ENCODE measurements at places on chromosomes 6 and 20.

- DNase-seq: no peak
Observed at GRCh38 chr6:106513808-106514582, 115.3 kb downstream of the RTN4IP1 start.

DNA sequence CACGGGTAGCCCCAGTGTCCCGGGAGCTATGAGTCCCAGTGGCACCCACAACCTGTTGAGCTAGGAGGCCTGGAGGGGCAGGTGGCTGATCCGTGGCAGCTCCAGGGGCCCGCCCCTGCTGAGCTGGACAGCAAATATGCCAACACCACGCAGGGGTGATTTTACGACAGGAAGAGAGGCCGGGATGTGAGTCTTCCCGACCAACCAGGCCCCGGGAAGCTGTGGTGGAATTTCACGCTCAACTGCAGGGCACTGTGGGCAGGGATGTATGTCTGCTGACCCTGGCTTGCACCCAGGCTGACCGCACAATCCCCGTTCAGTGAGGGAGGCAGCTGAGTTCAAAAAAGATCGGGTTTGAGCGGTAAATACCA is 183.9 kb downstream of the ERMARD start:
- DNase-seq: no peak

DNA sequence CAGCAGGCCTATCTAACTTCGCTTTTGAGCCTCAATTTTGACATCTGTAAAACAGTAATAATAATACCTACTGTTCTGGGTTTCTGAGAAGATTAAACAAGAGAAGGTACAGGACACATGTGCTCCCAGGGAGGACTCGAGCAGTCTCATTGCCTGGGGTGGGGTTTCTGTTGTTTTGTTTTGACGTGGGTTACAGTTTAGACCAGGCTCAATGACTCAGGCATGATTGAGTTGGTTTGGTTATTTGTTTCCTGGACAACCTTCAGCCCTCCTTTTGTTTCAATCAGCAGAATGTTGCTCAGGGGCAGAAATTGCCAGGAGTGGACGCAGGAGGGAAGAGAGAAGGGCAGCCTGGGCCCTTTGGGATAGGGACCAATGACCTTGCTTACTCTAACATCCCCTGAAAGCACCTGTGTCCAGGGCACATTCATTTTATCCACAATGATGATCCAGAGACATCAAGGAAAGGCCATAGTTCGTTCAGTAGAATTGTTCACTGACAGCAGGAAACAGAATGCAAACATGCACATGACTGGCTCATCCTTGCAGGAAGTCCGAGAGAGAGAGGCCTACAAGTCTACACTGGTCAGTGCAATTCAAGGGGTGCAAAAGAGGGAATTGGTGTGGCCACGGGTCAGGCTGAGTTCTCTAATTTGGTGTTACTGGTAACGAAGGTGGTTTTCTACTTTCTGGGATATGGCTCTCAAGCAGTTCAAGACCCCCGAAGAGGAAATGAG is 74.5 kb upstream of the MRPS10 start:
- no peak for DNase-seq

- DNase-seq: no peak
Observed at GRCh38 chr20:3277686-3278465, 38.9 kb upstream of the SLC4A11 start.

DNA sequence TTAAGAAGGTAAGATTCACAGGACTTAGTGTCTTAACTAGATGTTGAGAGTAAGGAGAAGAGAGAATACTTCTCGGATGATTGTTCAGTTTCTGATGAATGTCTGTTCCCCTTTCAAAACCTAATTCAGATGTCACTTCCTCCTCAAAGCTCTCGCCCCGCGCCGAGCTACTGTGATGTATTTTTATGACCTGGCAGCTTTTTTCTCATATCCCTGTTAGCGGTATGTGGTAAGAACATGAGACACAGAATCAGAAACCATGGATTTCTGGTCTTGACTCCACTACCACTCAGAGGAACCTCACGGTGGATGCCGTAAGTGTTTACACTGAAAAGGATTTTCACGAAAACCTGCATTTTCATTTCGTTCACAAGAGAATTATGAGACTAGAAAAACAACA is 48.4 kb downstream of the CEP43 start:
- DNase-seq: no peak

DNA sequence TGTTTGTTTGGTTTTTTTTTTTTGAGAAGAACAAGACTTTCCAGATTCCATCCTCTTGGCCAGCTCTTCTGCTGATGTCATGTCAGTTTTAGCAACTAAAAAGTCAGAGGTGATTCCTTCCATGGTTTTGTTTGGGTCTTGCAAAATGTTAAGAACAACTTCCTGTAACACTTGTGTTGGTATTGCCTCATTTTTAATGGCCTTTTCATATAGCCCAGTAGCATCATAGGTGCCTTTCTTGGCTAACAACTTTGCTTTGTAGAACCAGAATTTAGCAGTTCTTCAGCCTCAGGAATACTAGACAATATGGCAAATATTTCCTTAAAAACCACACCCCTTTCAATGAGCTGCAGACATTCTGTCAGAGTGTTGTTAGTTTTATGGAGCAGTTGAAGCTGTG is 99.5 kb upstream of the SIRPG start:
- DNase-seq: no peak

GRCh38 chr6:163536770-163537169 is 122.3 kb downstream of the QKI start:
- DNase-seq: no peak

GRCh38 chr6:26006086-26006939 is 43.7 kb downstream of the TRIM38 start:
- DNase-seq: no peak

- DNase-seq: no peak
Observed at GRCh38 chr6:157106487-157106886, 216.8 kb downstream of the TMEM242 start.

- DNase-seq: no peak
Observed at GRCh38 chr6:140316966-140317365, 942.5 kb upstream of the CITED2 start.
